ENCODE measurements at places on chromosomes 2 and 18.

DNA sequence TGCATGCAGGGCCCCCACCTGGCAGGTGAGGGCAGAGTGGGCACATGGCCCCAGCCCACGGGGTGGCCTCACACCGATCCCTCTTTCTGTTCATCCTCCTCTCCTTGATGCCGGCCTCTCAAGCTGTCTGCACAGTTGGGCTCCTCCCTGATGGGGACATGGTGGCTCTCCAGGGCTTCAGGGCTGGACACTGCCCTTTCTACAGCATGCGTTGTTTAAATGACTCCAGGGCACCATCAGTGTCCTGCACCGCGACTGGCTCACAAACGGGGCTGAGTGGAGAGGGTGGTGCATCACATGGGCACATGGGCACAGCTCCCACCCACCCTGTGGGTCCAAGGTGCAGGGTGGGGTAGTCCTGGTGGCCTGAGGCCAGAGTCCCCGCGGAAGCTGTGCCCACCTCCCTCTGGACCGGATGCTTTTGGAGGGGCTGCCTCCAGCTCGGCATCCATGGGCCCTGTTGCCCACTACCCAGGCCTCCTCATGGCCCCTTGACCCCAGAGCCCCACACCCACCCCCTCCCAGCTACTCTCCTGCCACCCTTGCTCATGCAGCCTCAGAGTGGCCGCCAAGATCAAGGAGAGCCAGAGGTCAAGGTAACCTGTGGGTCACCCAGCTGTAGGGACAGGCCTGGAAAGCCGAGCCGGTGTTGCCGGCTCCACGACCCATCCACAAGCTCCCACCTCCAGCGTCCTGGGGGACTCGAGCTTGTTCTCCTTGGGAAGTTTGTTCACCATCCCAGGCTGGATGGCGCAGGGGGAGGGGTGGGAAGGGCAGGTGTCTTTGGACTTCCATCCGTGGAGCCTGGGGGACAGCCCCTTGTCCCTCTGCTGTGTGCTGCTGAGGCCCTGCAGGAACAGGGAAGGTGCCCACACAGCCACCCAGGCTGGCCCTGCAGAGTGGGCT lies 12.3 kb upstream of the SNED1 start:
- no peak for DNase-seq

DNA sequence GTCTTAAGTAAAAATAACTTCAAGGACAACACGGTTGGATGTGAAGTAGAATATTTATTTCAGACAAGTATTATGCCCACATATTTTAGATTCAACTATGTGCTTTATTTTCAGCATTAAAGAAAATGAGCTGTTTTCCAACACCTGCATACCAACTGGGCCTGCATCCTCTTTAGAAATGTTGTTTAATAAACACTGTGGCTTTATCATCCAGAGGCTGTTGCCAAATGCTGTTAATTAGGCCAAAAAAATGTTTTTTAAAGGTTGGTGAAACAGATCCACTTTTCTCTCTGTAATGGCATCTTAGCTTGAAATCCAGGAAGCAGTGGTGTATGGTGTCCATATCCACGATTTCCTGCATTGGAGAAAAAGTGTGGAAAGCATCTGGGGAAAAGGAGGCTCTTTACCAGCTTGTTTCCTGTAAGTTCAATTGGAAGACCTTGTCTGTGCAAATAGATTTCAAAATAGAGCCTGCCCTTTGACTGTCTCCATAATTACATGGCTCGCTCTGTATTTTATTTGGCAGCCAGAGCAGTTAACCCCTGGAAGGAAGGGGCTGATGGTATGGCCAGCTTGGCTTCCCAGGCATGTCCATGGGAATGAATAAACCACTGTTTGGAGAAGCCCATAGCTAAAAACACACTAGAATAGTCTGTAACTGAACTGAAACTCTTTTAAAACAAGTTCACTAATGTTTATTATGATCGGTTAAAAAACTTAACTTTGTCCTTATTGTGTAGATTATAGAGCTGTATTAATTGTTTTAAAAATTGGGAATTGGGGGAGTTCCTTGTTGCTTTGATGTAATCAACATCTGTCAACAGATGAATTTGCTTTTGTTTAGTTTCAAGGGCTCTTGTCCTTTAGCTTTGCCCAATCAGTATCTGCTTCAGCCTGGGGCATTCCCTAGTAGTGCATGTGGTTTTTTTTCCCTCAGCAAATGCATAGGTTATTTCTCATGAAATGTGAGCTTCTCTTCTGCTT lies 33.0 kb upstream of the DLX1 start:
- DNase-seq, result no peak

DNA sequence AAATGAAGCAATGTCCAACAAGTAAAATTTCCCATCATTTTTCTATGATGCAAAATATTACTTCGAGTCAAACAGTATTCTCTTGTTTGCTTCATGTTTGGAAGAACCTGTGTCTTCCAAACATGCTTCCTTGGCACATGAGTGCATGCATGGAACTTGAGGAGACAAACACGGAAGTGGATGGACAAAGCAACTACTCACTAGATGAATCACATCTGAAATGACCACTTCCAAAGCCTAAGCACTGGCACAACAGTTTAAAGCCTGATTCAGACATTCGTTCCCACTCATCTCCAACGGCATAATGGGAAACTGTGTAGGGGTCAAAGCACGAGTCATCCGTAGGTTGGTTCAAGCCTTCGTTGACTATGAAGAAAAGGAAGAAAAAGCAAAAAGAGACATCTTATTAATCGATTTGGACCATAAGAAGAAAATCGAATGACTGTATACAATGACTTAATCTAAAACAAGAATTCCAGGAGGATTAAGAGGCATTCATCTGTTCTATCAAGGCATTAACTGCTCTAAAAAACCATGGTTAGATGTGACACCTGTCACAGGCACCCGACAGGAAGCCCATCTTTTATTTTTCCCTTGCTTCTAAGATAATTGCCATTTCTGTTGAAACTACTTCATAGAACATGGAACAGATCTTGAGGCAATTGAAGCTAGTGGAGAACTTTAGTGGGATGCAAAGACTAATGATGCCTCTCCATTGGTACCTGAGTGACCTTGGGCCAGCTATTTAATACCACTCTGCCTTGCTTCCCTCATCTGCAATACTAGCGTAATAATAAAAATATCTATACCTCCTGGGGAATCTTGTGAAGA lies 56.0 kb downstream of the ATIC start:
- DNase-seq, result no peak

DNA sequence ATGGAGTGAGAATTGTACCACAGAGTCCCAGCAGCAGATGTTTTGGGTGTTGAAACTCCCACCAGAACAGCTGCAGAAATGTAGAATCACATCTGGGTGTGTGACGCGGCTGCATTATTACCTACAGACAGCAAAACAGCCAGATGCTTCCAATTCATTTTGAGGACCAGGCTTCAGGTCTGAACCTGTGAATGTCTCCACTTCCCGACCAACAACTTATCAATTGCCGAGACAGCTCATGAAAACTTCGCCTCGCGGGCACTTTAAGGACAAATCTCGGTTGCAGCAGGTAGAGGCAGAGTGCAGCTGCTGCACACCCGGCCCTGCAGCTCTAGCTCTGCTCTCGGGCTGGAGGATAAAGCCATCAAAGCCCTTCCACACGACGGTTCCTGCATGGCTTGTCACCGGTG lies 202.0 kb downstream of the HRH4 start:
- no peak for DNase-seq

- DNase-seq, result no peak
These were observed 36.4 kb downstream of the STK39 start for GRCh38 chr2:168210895-168211570.

- DNase-seq, result no peak
These were observed 23.8 kb downstream of the SOWAHC start for GRCh38 chr2:109637749-109638570.

- peak; percentile 15 for DNase-seq
These were observed 1.1 kb downstream of the EPC2 start for GRCh38 chr2:148645539-148646230.

GRCh38 chr2:227117027-227117426 lies 47.0 kb downstream of the COL4A4 start:
- DNase-seq, result no peak

- no peak for DNase-seq
These were observed 12.5 kb upstream of the MAL start for GRCh38 chr2:95012881-95013550.

DNA sequence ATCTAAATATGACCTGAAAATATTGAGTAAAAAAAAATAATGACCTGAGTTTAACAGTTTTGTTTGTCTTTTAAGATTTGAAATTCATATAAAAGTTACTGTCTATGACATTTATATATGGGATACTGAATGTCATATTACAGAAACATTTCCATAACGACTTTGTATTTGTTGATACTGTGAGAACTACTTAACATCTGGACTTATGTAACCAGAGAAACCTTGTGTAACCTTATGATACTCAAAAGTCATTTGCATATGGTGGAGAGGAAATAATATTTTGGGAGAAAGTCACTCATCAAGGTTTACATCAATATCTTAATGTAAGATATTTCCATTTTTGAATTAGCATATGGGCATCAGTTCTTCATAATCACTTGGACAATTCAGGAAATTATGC lies 12.6 kb downstream of the MFSD6 start:
- DNase-seq, result no peak

DNA sequence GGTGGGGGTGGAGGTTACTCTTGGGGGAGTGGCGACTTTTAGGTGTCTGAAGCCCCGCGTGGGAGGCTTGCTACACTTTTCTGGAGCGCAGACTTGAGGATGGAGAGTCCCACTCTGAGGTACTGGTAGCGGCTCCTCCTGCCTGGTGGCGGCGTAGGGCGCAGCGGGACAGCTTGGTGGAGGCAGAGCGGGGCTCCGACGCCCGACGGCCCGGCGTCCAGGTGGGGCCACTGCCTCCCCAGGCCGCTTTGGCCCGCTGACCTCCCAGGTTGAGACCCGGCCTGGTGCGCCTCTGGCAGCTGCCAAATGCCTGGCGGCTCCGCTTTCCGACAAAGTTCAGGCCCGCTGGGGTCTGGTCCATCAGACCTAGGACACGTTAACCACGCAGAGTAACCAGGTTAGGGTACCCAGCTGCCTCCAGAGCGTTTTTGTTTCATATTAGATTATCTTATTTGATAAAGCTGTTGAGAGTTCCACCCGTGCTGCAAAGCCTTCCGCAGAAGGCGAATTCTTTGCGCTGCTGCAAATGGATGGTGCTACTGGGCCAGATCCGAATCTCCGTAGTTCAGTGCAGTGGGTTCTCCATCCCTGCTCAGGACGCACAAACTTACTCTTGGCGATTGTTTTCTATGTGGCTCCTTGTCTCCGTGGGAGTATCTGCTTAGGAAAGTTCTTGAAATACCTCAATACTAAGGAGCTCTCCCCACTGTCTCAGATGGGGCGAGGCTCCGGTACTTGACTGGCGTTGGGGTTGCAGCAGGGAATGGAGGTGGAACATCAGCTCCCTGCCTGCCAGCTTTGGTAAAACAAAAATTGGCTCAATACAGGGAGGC lies 405.9 kb downstream of the XIRP2 start:
- no peak for DNase-seq

- no peak for DNase-seq
These were observed 33.5 kb downstream of the BARD1 start for GRCh38 chr2:214775971-214776370.

- DNase-seq, result no peak
These were observed 24.7 kb downstream of the MDH1 start for GRCh38 chr2:63613391-63613901.

DNA sequence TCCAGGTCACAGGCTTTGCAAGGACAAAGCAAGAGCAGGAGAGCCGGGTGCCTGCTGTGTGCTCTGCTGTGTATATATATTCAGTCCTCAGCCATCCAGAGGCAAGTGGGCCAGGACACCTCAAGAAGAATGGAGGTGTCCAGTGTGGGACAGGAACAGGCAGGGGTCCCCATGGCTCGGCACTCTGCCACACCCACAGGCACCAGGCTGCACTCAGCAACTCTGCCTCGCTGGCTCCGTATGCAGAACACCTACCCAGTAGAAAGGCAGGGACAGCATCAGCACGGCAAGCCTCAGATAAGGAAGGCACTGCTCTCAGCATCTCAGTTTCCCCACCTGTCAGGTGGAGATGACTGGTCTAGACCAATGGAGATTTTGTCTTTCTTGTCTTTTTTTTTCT lies 57.8 kb downstream of the DNMT3A start:
- no peak for DNase-seq

DNA sequence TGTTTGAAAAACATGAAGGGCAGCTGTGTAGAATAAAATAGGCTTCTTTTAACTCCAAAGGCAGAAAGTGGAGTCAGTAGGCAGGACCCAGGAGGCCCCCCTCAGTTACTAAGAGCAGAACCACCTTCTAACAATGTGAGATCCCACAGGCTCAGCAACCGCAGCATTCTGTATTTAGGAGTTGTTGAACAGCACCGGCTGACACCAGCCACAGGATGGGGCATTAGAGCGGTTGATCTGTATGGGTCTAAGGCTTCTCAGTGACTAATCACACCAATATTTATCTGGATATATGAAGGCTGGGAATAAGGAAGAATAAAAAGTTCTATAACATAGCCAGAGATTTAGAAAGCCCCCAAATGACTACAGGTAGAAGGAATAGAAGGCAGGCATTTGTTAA lies 51.7 kb downstream of the MYO5B start:
- no peak for DNase-seq

DNA sequence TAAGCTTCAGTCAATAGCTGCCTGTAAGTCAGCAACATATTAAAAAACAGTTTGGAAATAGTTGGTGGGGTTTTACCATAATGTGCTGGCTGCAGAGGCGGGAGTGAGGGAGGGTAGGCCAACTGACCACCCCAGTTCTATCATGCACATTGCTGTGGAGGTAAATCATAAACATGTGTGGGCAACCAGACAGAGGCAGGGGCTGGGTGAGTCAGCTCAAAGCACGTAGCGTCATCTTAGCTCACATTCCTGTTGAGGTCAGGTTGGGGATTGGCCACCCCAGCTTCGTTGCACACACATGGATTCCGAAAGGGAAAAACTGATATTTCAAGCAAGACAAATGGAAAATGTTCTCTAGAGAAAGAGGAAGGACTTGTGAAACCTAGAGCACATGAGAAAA lies 19.5 kb downstream of the GPR45 start:
- no peak for DNase-seq

GRCh38 chr2:159146996-159147666 lies 139.4 kb downstream of the WDSUB1 start:
- no peak for DNase-seq

GRCh38 chr2:69103419-69103818 lies 90.4 kb downstream of the ANTXR1 start:
- DNase-seq, result no peak
